ENCODE measurements at places on chromosomes 5 and 9. TPM values are rescaled to one million over a fixed set of nuclear protein-coding genes. Genes with fewer than 3 reads are reported as not detected.

The RXFP3 gene
- total RNA-seq: not detected

DNA sequence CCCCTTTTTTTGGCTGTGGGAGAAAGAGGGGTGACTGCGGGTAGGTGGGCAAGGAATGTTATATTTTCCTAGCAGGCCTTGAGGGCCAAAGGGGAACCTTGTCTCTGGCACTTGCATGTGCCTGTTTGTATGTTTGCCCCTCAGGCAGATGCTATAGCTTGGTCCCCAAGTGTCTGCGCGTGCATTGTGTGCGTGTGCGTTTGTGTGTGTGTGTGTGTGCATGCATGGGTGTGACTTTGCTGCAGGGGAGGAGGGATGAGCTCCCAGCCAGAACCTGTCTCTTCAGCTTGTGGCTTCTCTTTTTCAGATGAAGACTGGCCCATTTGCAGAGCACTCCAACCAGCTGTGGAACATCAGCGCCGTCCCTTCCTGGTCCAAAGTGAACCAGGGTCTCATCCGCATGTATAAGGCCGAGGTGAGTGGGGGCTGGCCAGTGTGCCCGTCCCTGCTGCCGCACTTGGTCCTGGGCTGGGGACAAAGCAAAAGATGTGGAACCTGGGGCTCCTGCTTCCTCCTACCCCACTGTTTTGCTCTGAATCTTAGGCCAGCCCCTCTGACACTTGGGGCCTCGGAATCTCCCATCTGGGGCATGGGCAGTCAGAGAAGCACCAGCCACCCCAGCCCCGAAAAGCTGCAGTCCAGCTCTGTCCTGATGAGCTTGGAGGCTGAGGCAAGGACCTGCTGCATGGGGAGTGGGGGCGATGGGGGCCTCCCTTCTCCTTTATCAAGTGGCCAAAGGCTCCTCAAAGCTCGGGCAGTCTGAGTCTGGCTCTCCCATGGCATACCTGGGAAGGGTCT, 31.1 kb downstream of the PTPA start:
- DNase-seq: no peak

The STKLD1 gene
- total RNA-seq: 3.8 TPM

GRCh38 chr5:134604908-134605307, 27.7 kb downstream of the SAR1B start:
- DNase-seq: no peak

DNA sequence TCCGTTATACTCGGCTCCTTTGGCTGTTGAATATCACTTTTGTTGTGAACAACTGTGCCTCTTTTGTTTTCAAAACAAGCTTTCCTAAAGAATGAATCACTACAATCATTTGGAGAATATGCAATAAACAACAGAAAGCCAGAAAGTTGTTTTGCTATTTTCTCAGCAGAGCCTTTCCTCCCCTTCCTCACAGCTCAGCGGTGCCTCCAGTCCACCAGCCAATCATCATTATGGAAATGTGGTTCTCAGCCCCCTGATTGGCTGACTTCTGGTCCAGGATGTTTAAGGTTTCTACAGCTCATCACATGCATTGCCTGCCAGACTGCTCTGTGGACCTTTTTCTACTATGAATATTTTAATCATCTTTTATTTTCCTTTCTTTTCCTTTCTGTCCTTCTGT, 9.1 kb upstream of the ZNF608 start:
- DNase-seq: no peak

All from progenitor cell of endocrine pancreas (in vitro differentiated cells).